ENCODE measurements at places on chromosomes 5 and 9. TPM values are rescaled to one million over a fixed set of nuclear protein-coding genes. Genes with fewer than 3 reads are reported as not detected.

The RAPGEF1 gene
- total RNA-seq, result 27.5 TPM

The SCGB3A2 gene
- total RNA-seq, result not detected

The RHOBTB3 gene
- 337 TPM for total RNA-seq

The ABLIM3 gene
- 48.1 TPM for total RNA-seq

The WDR38 gene
- not detected for total RNA-seq

The NR2F1-AS1 gene
- total RNA-seq, result 33.6 TPM

The TAF9 gene
- total RNA-seq, result 114 TPM

The IQGAP2 gene
- 7.9 TPM for total RNA-seq

The PCDHGA9 gene
- 4.8 TPM for total RNA-seq

The RAPGEF6 gene
- 30.0 TPM for total RNA-seq

The ITGA2 gene
- total RNA-seq, result 50.1 TPM

The MARCOL gene
- total RNA-seq, result not detected

The TCF7 gene
- total RNA-seq, result 3.1 TPM

The KIF24 gene
- total RNA-seq, result 0.51 TPM

The TLX3 gene
- not detected for total RNA-seq

The NMUR2 gene
- total RNA-seq, result not detected

The TMEFF1 gene
- 2.5 TPM for total RNA-seq

The FBXO10 gene
- 12.2 TPM for total RNA-seq

The PSMD5 gene
- total RNA-seq, result 31.8 TPM

The PAEP gene
- not detected for total RNA-seq

The CTXN3 gene
- total RNA-seq, result not detected

The PCDHGA4 gene
- total RNA-seq, result 7.6 TPM

The PITX1 gene
- total RNA-seq, result 3.1 TPM

The ASS1 gene
- 223 TPM for total RNA-seq

The SLC36A3 gene
- total RNA-seq, result not detected

The SV2C gene
- total RNA-seq, result not detected

The QRFP gene
- total RNA-seq, result not detected

The ZNF483 gene
- 1.5 TPM for total RNA-seq

The EIF4E1B gene
- not detected for total RNA-seq

The LCN6 gene
- total RNA-seq, result not detected

The PCDHGA8 gene
- total RNA-seq, result 2.6 TPM

The FBLL1 gene
- total RNA-seq, result 3.9 TPM

The WNK2 gene
- total RNA-seq, result under 0.01 TPM

The PCDHB13 gene
- total RNA-seq, result 0.26 TPM

The PCDHB16 gene
- 0.51 TPM for total RNA-seq

The SHB gene
- 13.9 TPM for total RNA-seq

The IRX4 gene
- total RNA-seq, result not detected

The PCSK1 gene
- total RNA-seq, result not detected

The WWC1 gene
- total RNA-seq, result 4.9 TPM

The PCDHB3 gene
- 0.77 TPM for total RNA-seq

The GLRX gene
- 54.2 TPM for total RNA-seq

The HTR1A gene
- total RNA-seq, result not detected

The MLANA gene
- not detected for total RNA-seq

The ZNF366 gene
- total RNA-seq, result not detected

The C7 gene
- total RNA-seq, result under 0.01 TPM

The GFPT2 gene
- total RNA-seq, result 26.7 TPM

The PAXX gene
- total RNA-seq, result 13.7 TPM

The TYRP1 gene
- total RNA-seq, result 0.17 TPM

The GABRB2 gene
- total RNA-seq, result under 0.01 TPM

The SLC2A8 gene
- total RNA-seq, result 11.4 TPM

The GRIA1 gene
- total RNA-seq, result 1.8 TPM

The CCNJL gene
- total RNA-seq, result not detected

The C5 gene
- total RNA-seq, result 7.3 TPM

Data from fibroblast of lung (primary cell).